Stimulated activated CD8-positive, alpha-beta memory T cell treated with anti-CD3 and anti-CD28 coated beads, Interleukin-4, amount 100 ng/mL, for 1 hour (primary cell): ENCODE measurements at places on chromosomes 7 and 10.

- DNase-seq, result no peak
These were observed 27.0 kb downstream of the RAPGEF5 start for GRCh38 chr7:22329816-22330524.

DNA sequence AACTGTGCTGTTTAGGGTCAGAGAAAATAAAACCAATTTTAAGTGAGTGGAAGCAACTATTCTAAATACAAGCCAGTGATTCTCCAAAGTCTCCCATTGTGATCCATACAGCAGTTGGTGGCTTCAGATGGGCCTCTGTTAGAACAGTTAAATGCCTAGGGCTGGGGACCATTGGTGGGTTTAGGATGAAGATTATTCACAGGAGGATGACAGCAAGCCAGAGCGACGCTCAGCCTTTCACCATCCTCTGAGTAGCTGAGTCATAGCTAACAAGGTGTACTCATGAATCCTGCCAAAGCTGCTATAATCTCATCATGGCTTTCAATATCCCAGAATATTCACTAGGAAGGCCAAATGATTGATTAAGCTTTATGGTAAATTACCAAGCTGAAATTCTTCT, 39.6 kb downstream of the STARD3NL start:
- no peak for DNase-seq

DNA sequence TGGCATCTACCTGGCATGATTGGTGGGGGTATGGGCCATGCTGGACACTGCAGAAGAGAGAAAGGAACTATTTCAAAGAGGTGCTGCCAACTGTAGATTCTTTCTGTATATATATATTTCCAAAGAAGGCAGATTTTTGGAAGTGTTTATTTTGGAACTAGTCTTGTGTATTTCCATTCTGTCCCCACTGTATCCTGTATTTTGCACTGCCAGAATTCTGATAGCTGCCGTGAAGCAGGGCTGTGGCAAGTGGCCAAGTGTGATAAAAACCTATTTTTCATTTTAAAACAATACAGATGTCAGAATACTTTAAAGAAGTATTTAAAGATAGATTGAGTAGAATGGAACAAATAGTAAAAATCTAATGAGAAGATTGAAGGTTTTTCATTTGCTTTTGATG, 17.1 kb downstream of the MCU start:
- DNase-seq, result no peak

- no peak for DNase-seq
These were observed 190.7 kb downstream of the C7orf25 start for GRCh38 chr7:42720991-42721796.

- no peak for DNase-seq
These were observed 304.1 kb upstream of the COBL start for GRCh38 chr7:51620706-51621105.

GRCh38 chr7:11327633-11328032, 354.0 kb downstream of the PHF14 start:
- no peak for DNase-seq

DNA sequence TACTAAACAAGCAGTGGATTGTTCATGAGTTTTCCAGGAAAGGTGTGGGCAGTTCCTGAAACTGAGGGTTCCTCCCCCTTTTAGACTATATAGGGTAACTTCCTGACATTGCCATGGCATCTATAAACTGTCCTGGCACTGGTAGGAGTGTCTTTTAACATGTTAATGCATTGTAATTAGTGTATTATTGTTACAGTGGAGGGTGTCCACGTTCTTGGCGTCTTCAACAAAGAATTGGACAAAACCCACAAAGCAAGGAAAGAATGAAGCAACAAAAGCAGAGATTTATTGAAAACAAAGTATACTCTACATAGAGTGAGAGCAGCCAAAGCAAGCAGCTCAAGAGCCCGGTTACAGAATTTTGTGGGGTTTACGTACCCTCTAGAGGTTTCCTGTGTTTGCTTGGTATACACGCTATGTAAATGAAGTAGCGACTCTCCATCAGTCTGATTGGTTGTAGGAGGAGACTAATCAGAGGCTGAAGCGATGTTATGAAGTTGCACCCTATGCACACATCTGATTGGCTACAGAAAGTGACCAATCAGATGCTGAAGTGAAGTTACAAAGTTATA, 175.2 kb downstream of the NSUN6 start:
- no peak for DNase-seq

DNA sequence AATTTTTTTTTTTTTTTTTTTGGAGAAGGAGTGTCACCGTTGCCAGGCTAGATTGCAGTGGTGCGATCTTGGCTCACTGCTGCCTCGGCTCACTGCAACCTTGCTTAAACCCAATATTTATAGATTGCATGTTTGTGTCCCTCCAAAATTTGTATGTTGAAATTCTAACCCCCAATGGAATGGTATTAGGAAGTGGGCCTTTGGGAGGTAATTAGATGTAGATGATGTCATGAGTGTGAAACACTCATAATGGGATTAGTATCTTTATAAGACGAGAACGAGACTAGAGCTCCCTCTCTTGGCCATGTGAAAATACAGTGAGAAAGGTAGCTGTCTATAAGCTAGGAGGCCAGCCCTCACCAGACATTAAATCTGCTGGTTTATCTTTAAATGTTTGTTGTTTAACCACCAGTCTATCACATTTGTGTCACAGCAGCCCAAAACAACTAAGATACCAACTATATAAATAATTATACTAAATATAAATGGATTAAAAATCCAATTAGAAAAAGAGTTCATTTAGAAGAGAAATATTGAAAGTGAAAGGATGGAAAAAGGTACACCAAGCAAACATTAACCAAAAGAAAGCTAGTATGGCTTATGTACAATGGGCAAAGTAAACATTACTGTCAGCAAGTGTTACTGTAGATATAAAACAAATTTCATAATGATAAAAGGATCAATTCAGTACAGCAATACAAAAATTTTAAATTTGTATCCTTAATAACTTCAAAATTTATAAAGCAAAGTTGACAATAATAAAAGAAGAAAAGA, 9.3 kb downstream of the TCAF1 start:
- DNase-seq, result no peak

DNA sequence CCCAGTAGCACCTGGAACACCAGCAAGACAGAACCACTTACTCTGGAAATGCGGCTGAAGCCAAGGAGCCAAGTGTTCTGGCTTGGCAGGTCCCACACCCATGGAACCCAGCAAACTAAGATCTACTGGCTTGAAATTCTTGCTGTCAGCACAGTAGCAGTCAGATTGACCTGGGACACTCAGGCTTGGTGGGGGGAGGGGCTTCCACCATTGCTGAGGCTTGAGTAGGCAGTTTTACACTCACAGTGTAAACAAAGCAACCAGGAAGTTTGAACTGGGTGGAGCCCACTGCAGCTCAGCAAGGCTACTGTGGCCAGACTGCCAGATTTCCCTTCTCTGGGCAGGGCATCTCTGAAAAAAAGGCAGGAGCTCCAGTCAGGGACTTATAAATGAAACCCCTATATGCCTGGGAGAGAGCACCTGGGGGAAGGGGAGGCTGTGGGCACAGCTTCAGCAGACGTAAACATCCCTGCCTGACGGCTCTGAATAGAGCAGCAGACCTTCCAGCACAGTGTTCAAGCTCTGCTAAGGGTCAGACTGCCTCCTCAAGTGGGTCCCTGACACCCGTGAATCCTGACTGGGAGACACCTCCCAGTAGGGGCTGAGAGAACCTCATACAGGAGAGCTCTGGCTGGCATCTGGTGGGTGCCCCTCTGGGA, 121.2 kb downstream of the MTERF1 start:
- DNase-seq, result no peak

GRCh38 chr7:5997210-5997808, 11.5 kb downstream of the PMS2 start:
- peak; percentile 10 for DNase-seq

DNA sequence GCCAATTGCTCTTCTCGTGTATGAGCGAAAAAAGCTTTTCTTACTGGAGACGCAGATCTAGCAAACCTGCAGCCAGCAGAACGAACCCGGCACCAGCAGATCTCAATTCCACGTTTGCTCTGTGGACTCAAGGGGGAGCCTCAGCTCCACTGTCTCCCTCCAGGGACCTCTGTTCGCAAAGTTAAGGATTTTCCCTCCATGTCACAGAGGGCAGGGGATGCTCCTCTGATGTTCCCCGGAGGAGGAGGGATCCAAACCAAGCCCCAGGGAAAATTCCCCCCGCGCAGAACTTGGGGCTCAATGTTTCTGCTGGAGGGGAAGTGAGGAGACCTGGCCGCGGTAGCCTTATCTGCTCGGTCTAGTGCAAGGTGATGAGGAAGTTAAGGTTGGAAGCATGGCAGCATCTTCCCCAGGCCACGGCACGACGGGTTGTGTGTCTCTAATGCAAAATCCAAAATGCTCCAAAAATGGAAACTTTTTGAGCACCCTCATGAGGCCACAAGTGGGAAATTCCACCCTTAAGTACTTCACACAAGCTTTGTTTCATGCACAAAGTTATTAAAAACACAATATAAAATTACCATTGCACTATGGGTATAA, 9.0 kb downstream of the IQCE start:
- DNase-seq, result no peak

- DNase-seq, result no peak
These were observed 148.3 kb downstream of the CTTNBP2 start for GRCh38 chr7:117724898-117725297.

- DNase-seq, result no peak
These were observed 587.5 kb upstream of the IGFBP3 start for GRCh38 chr7:46508583-46508982.

DNA sequence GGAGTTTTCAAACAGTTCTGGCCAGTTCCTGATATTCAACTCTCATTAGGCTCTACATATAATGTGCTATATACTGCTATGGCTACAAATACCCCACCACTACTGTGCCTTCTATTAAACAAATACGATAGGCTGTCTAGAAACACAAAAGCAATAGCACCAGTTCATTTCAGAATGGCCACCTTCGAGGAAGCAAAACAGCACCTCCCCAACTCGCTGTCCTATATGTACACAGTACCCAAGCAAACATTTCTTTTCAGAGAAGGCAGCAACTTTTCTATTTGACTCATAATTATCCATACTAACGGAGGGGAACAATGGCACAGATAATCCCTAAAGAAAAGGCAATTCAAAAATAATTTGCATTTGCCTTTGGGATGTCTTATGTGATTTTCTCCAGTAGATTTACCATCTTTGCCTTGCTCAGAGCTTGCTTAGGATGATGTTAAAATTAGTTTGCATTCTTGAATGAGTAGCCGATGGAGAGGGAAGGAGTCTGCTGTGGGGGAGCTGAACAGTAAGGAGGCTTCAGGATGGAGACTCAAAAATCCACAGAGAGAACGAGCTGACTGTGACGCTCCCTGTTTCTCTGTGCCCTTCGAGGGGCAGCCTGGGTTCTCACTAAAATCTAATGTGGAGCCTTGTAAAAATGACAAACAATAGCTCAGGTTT, 218.7 kb downstream of the FANK1 start:
- no peak for DNase-seq

DNA sequence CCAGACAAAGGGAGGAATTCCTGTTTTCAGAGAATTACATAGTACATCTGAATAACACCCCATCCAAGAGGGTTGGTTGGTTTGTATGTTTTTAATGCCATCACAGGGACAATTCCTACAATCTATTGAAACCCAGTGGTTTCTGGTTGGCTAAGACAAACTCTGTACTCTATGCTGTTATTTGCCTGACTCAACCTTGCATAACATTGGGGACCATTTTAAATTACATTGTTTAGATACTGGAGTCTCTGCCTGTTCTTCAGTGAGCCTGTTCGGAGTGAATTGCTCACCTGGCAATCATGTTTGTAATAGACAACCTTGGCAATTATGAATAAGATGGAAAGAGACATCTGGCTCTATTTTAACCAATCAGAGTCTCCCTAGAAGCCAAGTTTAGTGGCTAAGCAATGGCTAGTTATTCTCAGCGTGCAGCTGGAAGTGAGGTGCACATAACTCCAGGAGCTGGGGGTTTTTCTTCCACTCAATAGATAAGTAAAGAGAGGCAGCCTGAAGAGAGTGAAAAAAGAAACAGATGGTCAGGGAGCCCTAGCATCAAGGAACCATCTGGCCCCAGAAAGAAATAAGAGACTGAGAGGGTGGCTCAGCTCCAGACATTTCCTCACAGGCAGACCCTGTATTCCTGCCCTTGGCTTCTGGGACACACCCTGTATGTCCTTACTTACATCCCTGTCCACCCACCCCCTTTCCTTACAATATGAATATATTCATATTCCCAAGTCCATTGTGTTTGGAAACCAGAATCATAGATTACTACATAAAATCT, 21.2 kb upstream of the SLC35G1 start:
- no peak for DNase-seq

DNA sequence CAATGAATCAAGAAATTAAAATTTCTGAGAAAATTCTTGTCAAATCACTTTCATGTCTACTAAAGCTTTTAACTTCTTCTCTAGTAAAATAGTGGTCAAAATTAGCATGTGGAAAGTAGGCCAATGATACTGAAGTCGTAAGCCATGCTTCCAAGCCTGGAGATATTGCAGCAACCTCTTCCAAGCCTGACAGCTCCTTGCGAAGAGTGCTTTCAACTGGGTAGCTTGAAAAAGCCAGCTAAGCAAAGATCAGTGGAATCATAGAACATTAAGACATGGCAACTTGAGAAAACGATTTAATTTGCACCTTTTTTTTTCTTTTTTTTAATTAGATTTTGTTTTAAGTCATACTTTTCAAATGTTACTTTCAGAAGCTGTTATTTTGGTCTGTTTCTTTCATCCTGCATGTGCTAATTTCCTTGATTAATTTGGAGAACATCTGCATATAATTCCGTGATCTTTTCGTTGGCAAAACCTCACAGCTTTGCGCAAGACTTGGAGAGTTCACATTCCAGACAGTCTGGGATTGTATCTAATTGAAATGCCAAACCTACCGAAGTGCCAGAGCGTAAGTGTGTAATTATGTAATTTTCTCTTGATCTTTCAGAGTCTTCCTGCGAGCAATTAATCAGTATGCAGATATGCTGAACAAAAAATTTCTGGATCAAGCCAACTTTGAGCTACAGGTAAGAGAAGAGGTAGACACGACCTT, 142.2 kb upstream of the INSYN2A start:
- no peak for DNase-seq

- DNase-seq, result no peak
These were observed 186.8 kb downstream of the NXPH1 start for GRCh38 chr7:8620169-8620568.

GRCh38 chr10:1632141-1632540, 105.2 kb downstream of the ADARB2 start:
- no peak for DNase-seq

GRCh38 chr7:143434660-143435059, 8.6 kb upstream of the TAS2R60 start:
- no peak for DNase-seq

DNA sequence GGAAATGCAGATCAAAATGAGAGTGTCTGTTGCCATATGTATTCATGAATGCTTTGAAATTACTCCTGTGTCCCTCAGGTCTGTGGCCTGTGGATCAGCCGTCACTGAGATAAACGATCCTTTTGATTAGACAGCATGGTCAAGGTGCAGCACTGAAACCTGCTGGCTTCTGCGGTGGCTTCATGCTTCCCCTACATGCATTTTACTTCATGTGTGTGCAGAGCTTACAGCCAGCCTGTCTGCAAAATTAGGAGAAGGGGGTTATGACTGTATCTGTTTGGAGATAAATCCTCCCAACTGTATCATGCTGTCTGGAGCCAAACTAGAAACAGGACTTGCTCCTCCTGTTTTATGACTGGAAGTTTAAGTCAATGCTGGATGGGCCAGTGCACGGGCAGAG, 71.0 kb upstream of the PLPP4 start:
- no peak for DNase-seq
